ENCODE measurements at places on chromosomes 16 and 17.

DNA sequence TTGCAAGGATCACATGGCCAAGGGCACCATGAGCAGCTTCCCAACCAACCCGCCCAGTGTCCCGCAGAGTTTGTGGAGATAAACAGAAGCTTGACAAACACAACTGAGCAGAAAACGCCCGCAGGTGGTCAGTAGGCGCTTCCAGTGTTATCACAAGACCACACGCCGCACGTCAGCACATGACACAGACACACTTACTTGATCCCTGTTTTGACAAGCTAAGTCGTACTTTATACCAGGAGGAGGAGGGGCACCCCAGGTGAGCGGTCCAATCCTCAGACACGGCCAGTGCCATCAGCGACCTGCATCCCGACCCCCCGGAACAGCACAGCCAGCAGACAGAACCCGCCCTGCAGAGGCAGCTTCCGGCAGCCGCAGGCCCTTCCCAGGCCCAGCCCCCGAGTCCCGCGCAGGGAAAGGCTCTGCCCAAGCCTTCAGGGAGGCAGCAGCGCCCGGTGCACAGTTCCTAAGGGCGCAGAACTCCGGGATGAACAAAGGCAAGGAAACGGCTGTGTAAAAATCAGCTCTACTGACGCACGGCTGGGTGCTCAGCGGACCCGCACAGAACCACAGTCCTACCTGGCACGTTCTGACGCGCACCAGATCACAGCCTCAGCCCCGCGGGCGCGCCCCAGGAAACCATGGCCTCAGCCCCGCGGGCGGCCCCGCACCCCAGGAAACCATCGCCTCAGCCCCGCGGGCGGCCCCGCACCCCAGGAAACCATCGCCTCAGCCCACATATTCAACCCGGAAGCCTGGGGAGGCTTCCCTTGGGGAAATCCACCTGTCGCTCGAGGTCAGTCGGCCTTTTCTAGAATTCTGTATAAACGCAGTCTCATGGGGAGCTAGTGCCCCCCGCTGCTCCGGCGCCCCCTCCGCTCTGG lies 27.8 kb downstream of the AXIN1 start:
- no peak for DNase-seq

GRCh38 chr16:72934636-72935403 lies 113.1 kb downstream of the ZFHX3 start:
- DNase-seq: no peak

DNA sequence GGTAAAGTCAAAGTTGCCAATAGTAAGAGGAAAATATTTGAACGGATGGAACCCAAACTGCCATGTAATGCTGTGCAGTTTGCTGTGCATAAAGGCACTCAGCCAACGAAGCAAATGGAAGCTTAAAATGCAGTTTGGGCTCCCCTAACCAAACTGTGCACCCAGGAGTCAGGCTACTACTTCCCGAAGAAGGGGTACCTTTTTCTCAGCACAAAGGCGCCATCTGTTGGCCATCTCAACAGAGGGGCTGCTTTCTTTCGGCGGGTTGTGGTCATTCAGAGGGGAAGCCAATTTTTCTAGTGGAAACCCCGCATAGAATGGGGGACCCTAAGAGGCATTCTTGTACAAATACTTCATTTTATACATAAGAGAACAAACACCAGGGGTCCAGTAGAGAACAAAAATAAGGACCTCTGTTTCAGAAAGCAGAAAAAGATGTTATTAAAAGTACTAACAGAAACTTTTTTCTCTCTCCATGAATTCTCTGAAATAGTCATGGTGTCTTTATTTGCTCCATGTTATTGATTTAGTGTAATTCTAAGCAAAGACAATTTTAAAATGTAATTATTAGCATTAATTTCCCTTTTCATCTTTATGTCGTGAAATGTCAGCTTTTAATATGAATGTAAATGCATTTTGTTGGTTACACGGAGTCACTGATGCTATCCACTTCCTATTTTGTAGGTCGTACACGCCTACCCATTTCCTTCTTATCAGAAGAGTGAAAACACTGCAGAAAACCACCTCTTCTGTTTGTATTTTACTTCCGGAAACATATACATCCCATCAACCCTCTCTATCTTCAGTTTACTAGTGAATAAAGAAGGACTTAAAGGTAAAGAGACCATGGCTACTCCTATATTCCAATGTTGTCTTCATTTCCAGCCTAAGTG lies 453.3 kb downstream of the KCNJ2 start:
- DNase-seq: peak; percentile 70

GRCh38 chr16:89453501-89454321 lies 36.6 kb downstream of the ANKRD11 start:
- DNase-seq: no peak

GRCh38 chr16:47037396-47037745 lies 63.9 kb upstream of the DNAJA2 start:
- no peak for DNase-seq

- no peak for DNase-seq
Measured at GRCh38 chr17:44970136-44970741, 2.1 kb upstream of the C1QL1 start.

DNA sequence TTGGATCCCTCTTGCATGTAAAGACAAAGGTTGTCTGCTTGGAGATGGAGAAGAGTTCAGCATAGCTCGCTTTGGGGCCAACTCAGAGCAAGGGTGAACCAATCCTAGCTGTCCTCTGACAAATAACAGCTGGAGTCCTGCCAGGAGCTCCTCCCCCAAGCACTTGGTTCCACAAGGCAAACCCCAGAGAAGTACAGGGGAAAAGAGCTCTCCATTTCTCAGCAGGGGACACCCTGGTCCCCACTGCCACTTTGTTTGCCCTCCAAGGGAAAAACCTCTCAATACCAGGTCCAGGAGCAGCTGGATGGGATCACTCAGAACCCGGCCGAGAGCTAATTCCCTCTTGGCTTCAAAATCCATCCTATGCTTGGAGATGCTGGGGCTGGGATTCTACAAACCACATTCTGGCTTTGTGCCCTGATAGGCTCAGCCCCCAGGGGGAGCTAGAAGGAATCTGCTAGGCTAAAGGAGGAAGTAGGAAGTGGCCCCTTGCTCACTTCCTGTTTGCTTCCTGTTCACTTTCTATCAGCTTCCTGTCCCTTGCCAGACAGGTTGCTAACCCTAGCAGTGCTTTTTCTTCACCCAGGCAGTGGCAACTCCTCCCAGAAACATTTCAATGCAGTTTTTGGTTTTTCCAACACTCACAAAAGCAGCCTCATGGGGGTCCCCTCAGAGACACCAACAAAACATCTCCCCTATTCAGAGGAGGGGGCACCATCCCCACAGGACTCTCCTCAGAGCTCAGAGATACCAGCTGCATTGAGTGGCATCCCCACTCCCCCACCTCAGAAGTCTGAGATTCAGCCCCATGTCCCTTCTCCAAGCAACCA lies 30.7 kb downstream of the CDRT4 start:
- no peak for DNase-seq

DNA sequence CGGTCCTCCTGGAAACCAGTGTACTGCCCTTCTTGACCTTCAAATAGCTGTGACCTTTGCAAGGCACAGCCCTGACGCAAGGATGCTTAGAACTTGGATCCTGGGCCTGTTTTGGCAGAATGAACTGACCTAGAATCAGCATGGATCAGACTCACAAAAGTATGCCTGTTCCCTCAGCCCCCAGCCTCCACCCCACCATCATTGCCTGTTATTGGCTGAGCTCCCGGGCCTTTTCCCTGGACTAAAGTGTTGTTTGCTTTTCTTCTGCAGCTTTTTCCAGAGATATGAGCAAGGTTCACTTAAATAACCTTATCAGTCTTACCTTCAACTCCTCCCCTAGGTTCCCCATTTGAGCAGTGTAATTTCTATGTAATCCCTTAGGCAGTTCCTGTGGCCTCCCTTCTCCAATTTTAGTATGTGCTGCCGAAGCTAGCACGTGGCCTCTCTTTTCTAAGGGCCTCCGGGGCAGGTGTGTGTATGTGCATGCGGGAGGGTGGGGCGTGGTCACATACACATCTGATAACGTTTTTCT lies 347.4 kb downstream of the MAF start:
- DNase-seq: no peak

GRCh38 chr16:11686713-11687380 lies 18.6 kb downstream of the SNN start:
- no peak for DNase-seq

DNA sequence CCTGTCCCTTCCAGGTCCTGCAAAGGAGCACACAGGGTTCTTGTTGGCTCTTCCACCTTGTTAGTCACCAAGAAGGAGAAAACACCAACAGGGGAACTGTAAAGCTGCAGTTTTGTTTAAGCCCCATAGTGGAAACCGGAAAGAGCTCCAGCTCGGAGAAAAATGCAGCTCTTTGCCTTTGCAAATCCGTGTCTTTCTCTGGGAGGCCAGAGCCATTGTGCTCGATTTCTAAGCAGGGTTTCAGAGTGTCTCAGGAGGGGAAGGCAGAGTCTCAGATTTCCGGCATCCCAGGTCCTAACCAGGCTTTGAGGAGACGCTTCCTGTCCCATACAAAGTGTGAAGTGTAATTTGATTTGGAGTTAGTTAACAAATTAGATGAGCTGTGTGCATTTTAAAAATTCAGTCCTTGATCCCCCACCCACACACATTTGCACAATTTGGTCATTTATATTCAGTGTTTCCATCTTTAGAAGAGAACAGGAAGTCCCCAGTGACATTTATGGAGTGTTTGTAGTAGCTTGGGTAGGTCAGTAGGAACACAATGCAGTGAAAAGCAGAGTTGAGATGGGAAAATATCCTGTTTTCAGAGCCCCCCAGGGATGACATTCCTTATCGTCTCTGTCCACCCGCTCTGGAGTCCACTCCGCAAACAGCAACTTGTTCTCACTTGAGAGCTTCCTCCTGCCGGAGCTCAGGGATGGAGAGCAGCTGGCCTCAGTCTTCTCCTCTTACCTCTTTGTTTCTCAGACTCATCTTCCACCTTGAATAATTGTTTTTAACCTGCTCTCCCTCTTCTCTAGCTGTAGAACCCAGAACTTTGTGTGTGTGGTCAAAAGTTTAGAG lies 331.9 kb downstream of the SEC14L1 start:
- DNase-seq: no peak

DNA sequence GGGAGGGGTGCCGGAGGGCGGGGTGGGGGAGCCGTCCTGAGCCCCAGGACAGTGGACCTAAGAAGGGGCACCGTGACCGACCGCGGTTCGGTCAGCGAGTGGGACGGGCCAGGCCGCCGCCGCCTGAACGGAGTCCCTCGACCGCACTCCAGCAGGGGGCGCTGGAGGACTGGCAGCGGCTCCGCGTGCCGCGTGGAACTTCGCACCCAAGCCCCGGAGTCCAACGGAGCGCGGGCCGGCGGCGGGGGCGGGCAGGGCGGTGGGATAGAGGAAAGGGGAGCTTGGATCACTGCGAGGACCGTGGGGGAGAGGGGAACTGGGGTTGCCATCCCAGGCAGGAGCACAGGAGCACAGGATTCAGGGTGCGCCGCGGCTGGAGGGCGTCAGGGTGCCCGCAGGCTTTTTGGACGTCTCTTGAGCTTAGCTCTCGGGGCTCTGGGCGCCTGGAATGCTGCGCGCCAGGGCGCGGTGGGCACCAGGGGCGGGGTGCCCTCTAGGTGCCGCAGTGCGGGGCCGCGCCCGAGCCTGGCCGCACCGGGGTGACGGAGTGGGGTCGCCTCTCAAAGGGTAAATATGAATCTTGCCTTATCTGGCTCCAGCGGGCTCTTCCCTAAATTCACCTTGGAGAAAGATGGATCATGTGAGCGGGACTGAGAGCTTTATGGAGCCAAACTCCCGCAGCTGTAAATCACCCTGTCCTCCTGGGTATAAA lies 379 bp upstream of the OTOP2 start:
- no peak for DNase-seq

DNA sequence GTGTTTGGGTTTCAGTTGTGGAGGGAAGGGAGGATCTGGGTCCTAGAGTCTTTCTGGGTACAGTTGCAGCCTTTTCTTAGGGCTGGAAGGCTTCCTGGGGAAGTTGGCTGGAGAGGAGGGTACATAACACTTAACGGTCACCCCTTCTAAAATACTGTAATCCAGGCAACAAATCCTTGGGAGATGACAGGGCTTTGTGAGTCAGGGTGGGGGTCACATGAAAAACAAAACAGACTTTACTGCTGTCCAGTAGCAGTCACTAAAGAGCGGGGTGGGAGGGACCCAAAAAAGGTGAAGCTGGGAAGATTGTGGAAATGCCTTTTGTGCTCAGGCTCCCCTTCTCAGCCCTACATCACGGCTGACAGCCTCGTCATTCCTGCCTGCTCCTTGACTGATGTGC lies 6.3 kb downstream of the SAP30BP start:
- DNase-seq: no peak

DNA sequence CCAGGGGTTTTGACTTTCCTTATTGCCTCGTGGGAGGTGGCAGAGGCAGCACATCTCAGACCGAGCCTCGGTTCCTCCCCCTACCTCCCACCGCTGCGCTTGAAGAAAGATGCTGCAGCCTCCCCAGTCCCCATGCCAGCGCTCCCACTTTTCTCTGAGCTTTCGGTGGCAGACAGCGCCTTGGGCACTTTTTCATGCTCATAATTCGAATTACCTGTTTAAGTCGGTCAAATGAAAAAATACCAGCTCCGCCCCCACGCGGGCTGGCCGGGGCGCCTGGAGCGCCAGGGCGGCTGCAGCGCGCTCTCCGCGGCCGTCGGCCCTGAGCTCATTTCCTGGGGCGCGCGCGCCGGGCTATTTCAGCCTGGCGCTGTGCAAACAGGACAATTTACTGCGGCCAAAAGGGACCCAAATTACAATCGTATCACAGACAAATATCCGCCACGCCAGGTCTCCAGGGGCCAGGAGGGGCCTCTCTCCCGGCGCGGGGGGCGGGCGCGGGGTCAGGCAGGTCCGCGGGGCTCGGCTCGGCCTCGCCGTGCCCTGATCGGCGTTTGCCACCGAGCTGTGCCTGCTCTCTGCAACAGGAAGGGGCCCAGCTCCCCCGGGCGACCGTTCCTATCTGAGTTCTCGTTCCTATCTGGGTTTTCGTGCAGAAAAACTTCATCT lies 45.0 kb downstream of the SOST start:
- DNase-seq: peak; percentile 12

GRCh38 chr17:80499560-80499959 lies 23.2 kb upstream of the NPTX1 start:
- no peak for DNase-seq

DNA sequence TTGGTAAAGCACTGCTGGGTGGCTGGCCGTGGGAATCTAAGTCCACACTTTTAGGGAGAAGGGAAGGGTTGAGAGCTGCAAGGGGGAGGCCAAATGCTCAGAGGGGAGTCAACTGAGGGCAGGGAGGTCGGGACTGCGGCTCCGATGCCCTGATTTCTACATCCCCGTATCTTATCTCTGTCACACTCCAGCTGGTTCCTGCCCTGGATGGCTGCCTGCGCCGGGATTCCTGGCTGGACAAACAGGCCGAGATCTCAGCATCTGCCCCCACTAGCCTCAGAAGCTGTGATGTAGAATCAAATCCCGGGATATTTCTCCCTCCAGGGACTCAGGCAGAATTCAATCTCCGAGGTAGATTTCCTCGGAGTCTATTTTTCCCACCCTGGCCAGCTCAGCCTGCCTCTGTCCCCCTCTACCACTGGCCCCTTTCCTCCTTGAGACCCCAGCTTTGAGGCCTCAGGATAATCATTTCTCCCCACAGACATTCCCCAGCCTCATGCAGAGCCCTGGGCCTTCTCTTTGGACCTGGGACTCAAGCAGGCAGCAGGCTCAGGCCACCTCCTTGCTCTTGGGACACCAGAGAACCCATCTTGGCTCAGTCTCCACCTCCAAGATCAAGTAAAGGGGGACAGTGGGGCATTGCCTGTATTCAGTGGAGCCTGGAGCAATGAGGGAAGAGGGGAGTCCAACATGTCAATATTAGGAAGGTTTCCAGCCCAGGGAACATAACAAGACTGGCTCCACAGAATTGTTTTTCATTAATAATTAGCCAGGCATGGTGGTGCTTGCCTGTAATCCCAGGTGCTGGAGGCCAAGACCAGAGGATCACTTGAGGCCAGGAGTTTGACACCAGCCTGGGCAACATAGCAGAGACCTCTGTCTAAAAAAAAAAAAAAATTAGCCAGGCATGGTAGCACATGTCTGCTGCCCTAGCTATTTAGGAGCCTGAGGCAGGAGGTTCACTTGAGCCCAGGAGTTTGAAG lies 1.8 kb downstream of the SHBG start:
- DNase-seq: no peak

Measured in NCI-H748 treated with DMSO at 0.1 percent for 48 hours (cell line).